Left hindlimb (tissue), 1 donor: ENCODE measurements at places on chromosomes 3 and 15.

DNA sequence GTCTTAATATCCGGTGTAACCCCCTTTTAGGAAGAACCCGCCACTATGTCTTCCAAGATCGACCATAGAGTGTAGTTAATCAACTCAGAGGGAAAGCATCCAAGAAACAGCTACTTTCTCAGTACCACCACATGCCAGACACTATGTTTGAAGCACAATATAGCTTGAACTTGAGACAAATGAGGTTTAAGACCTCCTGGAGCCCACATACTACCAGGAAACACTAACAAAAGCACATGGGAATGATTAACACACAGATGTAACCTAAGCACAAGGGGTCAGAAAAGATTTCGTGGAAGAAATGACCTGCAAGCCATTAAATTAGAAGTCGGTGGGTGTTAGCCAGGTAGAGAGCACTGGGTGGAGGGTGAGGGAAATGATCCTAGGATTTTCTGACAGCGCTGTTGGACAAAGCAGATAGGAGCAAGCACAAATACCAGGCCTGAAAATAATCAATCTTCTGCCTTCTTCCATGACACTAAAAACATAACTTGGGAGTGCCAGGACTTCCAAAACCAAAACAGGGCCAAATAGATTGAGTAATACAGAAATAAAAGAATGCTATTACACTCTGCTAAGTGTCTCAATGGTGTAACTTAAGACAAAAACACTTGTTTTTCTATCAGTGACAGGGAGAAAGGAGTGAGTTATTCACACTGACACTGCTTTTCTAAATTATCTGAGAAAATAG lies 213.7 kb downstream of the FOXP1 start:
- no peak for DNase-seq

- no peak for DNase-seq
These were observed 5.4 kb upstream of the PLOD2 start for GRCh38 chr3:146166415-146166821.

DNA sequence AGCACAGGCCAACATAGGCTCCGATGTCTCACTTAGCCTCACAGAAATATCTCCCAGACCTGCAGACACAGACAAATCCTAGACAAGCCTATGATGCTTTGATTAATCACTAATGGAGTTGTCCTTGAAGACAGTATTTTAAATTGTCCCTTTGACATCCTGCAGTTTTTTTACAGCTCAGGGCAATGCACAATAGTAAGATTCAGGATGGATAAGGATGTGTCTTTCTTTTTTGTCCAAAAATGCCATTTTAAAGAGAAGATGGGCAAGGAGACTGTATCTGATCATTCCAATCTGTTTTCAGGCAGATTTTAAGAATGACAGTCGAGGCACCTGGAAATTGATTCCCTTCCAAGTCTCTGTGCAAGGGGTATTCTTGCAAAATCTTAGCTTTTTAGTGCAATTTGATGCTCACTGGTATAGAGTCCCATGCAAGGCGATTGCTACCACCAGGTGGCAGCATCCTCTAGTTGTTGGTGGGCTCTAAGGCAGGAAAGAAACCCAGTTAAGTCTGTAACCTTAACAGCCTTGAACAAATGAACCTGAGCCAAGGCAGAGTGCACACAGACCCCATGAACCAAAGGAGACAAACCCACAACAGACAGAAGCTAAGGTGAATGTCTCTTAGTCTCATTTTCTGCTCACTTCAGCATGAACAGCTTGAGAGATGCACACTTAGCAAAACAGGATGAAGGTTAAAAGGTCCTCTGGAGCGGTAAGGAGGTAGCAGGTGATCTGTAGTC lies 51.2 kb upstream of the MINAR1 start:
- peak; percentile 71 for DNase-seq

DNA sequence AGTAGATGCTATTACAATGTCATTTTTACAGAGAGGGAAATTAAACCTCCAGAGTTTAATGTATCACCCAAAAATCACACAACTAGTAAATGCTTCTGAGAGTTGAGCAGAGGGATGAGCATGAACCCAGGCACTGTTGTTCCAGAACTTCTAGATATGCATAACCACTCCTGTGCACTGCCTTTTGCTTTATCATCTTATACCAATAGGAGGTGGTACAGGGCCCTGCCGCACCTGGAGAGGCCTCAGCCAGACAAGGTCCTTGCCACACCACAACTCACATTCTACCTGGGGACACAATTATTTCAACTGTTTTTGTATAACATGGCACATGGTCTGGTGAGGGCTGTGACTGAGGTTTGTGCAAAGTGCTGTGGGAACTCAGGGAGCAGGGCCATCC lies 78.5 kb upstream of the NTRK3 start:
- DNase-seq = no peak

GRCh38 chr3:134477002-134477401 lies 8.8 kb downstream of the ANAPC13 start:
- no peak for DNase-seq

GRCh38 chr3:72721683-72722381 lies 126.4 kb downstream of the SHQ1 start:
- DNase-seq = no peak

GRCh38 chr3:33958661-33959060 lies 160.2 kb downstream of the PDCD6IP start:
- no peak for DNase-seq

- peak; percentile 95 for DNase-seq
These were observed 31.1 kb downstream of the FOXL2 start for GRCh38 chr3:138915503-138916498.

- DNase-seq = no peak
These were observed 79.2 kb downstream of the SST start for GRCh38 chr3:187590861-187591576.

DNA sequence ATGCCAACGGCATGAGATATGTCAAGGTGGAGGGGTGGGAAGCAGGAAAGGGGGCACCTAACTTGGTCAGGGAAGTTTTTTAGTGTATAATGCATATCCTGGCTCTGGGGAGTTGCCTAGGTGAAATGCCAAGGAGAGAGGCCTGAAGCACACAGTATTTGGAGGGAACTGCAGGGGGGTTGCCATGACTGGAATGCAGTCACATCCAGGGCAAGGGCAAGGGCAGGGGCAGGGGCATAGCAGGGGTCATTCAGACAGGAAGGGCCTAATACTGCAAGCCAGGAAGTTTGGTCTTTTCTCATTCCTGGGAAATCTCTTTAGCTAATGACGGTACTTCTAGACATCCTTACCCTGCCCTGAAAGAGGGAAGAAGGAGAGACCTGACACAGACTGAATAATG lies 60.5 kb downstream of the MYRIP start:
- DNase-seq = no peak

DNA sequence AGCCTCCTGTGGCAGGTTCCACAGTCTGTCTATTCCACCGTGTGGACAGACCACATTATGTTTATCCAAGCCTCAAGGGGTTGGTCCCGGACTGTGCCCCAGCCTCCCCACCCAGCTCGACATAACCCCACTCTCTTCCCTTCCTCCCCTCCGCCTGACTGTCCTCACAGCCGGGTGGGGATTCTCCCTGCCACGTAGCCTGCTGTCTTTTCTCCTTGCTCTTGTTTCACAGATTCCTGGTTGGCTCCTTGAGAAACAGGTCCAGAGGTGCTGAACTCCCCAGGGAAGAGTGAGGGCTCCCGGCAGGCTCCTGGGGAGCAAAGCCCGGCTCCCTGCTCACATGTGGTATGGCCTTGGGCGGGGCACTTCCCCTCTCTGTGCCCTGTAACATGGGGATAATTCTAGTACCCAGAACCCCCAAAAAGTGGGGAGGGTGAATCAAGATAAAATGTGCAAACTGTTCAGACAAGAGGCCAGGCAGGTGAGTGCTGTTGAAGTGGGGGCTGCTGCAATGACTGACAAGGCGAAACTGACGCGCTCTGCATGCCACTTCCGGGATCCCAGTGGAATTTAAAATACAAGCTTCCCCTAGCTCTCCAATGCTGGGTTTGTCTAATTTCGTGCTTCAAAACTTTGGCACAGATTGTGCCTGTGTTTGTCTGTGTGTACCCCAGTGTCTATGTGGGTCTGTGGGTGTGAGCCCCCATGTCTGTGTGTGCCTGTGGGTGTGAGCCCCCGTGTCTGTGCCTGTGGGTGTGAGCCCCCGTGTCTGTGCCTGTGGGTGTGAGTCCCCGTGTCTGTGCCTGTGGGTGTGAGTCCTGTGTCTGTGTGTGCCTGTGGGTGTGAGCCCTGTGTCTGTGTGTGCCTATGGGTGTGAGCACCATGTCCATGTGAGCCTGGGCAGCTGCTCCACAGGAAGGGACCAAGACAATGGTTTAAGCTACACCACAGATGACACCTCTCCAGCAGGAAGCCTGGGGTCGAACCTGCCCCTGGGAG lies 160.6 kb upstream of the IQSEC1 start:
- no peak for DNase-seq

- no peak for DNase-seq
These were observed 167.3 kb upstream of the NANOGP8 start for GRCh38 chr15:35252351-35252865.

DNA sequence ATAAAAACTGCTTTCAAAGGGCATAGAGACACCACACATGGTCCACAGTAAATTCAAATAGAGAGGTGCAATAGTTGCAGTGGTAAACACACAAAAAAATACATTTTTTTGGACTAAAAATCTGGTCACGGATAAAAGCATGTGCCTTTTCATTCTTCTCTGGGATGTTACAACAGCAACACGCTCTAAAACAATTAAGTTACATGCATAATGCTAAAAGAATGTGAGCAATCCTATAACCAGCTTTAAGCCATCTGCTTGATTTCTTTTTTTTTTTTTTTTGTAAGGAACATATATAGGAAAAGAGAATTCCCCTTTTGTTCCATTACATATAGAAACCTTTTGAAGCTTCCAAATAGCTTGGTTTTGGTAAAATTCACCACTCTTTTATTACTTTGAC lies 20.0 kb downstream of the WNT5A start:
- DNase-seq = no peak

DNA sequence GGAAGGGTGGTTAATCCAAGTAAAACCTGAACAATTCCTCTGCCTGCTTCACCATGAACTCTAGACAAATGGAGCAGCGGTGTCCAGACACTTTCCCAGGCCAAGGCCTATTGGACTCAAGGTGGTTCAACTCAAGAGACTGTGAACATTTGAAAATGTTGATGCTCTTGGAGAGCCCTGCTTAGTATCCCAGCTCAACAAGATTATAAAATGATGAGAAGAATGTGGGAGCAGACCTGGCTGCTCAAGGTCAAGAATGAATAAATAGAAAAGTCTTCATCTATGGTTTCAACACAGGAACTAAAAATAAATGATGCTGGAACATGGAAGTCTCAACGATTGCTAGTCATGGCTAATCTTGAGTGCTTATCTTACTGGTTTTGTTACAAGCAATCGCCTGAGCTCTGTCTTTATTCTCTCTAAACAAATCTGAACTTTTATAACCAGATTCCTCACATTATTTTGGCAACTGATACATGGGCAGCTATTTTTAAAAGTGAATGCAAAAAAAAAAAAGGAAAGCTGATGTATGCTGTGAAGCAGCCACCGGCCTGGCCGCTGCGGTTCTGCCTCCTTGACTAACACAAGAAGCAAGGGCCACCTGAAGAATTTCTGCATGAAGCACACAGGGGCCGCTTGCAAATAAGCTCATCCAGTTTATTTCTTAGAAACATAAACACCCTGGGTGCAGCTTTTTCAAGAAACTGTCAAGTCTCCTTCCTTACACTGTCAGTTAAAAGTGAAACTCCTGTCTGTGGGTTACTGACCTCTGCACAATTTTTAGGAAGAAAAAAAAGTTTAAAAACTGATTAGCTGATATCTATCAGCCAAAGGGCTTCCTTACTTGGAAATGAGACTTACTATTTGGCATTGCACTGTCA lies 120.1 kb upstream of the ARHGEF3 start:
- DNase-seq = no peak

DNA sequence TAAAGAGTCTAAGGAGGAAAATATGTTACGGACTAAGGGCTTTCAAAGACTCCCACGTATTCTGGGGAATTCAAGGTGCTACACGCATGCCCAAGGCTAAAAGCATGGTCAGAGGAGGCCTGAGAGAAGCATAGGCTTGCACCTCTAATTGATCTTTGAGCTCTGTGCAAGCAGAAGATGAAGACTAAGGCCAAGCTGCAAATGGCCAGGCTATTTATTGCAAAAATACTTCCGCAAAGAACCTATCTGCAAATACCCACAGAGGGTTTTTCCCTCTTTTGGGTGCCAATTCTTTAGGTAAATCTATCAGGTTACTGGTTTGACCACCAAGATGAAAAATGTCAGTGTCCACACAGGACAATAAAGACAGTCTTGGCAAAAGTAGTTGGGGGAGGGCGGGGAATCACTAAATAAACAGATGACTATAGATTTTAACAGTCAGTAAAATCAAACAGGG lies 119.5 kb downstream of the STAG1 start:
- DNase-seq = no peak

DNA sequence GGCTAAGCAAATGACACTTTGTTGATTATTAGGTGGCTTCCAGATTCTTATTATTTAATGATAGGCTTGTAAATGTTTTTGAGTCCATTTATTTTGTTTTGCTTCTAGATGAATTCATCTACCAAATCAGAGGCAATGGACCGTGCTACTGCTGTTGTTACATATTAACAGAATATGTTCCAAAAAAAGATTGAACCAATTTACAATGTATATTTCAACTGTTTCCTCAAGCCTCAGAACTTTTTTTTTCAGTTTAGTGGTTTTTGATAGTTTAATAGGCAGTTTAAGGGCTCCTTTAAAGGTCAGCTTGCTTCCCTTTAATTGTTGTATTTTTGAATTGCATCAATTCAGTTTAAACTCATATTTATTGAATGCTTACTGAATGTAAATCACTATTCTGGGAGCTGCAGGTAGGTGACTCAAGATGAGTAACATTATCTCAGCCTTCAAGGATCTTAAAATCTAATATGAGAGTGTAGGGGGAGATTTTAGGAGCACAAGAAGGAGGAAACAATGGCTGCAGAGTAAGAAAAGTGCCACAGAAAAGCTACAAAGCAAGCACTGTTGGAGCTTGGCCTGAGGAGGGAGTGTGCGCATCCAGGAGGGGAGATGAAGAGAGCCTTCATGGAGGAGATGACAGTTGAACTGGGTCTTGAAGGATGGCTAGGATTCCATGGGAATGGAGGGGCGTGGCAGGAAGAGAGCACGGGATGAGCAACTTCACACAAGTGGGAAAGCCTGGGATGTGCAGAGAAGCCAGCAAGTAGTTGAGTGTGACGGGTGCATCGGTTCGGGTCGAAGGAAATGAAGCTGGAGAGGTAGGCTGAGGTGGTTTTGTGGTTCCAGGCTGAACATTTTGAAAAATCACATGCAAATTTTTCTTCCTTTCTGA lies 14.7 kb downstream of the MAP2K1 start:
- no peak for DNase-seq

DNA sequence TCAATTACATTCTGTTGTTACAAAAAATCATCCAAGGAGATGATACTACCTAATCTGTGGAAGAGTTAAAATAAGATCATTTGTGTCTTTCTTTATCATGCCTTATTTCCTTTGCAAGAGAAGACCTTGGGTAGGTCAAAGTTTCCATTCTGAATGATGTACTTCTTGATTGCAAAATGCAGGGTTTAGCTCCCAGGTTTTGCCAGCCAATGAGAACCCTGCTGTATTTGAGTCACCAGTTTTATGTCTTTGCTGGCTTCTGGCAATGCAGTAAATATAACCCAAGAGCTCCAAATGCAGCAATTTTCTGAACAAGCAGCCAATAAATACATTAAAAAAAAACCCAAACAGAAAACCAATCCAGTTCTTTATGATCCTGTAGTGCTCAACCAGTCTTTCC lies 204.9 kb downstream of the CADPS start:
- DNase-seq = no peak
